ENCODE measurements at places on chromosomes 2 and 18.

DNA sequence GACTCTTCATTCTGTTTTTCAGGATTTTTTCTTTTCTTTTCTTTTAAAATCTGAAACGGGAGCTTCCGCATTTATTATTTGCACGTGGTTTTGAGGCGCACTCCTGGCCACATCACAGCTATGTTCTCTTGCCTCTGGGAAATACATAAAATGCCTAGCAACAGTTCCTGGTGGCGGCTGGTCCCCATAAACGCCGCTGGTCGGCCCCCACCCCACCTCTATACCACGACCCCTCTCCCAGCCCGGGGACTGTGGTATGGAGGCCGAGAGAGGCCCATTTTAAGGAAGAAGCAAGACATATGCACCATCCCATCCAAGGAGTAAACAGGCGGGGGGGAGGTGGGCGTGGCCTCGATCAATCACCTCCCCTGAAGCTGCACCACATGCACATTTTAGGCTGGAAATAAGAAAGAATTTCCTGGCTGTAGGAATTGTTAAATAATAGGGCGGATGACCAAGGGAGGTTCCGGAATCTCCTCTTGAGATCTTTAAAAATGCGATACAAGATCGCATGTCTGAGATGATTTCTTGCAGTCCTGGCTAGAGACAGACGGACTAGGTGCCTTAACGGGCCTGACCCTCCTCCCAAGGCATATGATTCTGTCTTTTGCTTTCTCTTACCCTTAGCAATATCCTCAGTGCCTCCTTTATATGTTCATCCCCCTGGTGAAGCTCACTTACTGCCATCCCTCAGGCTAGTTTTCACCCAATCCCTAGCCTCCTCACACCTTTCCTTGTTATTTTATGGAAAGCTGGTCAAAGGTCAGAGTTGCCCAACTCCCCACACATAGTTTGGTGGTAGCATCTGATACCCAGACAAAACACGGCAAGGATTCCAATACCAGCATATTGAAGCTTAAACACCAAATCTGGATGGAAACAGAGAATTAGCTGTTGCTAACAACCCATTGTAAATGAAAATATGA lies 82.4 kb downstream of the BCL2 start:
- no peak for DNase-seq

- DNase-seq = no peak
Observed at GRCh38 chr2:240687045-240687740, 4.5 kb upstream of the AQP12A start.

DNA sequence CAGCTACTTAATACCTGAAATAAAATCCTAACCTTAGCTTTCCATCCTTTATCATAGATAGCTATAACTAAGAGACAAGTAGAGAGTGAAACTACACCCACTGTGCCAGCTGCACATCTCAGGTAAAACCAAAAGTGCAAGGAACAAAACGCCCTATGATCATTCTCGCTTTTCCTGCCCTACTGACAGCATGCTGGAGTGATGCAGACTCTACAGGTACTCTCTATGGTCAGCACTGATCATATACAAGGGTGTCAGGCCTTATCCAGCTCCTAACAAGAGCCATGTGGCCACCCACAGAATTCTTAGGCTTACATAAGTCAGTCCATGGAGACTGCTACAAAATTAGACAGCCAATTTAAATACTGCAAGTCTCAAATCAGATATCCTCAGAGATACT lies 45.6 kb downstream of the REV1 start:
- DNase-seq = no peak

DNA sequence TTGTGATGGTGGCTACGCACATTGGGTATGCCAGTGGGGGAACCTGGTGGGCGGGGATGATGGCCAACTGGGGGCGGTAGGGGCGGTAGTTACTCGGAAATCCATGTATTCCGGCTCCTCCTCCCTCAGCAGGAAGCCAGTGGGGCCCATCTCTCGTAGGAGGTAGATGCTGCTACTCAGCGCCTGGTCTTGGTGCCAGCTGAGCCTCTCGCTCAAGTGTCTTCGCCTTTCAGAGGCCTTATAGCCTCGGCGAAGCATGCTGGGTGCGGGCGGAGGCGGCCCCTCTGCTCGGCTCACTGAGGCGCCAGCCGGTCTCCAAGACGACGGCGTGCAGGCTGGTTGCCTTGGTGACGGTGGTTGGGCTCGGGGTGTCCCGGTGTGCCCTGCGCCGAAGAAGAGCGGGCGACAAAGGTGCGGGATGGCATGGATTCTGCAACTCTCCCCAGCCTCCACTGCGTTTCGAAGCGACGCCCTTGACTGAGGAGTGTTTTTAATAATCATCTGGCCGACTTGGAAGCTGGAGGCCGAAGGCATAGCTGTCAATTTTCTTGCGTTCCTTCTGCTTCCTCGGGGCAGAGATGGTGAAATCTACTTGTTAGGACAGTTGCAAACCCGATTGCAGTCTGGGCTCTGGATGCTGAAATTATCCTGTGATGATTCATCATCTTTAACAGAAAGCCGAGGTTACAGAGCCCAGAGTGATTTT lies at the start of gene ZSWIM2:
TSS of gene ZSWIM2 (minus strand) at position 298 of the 706 bp plus-strand sequence. CDS start at position 258, 40 bp downstream.
- no peak for DNase-seq

GRCh38 chr2:46816151-46816845 lies 99.3 kb downstream of the MCFD2 start:
- DNase-seq = no peak

GRCh38 chr2:24721470-24721869 lies 71.7 kb downstream of the PTRHD1 start:
- no peak for DNase-seq

- DNase-seq = no peak
Observed at GRCh38 chr18:34281722-34282121, 57.0 kb upstream of the NOL4 start.

- DNase-seq = no peak
Observed at GRCh38 chr18:9764011-9764481, 55.9 kb downstream of the RAB31 start.

DNA sequence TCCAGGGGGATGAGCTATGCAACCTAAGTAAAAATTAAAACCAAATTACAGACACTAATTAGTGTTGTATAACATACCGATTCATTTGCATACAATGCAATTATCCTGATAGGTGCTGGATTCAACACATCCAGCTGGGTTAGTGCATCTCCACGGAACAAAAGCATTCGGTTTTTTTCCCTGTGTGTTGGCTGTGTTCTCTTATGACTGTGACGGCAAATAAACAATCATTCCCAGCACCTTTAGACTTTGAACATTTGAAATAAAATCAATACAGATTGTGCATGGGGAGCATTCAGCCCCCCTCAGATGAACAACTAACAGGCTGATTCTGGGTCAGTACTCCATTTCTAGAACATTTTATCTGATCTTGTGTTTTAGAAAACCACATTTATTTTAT lies 22.7 kb downstream of the FAM124B start:
- DNase-seq = no peak

DNA sequence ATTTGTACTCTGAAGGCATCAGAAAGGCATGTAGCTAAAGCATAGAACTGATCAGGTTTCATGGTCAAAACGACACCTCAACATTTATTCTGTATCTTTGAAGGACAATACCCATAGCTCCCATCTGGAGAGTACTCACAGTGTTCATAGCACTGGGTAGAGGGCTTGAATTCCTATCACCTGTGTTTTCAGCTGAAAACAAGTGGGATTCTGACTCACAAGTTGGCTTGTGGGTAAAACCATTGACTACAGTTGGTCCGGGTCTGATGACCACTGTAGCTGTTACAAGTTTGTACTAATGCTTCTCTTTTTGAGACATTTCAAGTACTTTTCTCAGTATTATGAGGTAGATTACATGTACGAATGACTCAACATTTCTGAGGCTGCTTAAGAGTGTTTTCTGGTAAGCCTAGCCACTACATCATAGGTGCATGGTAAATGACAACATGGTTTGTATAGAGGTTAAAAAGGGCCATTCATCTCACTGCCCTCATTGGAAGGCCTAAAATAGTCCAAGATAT lies 68.6 kb upstream of the PELI1 start:
- no peak for DNase-seq

- DNase-seq = no peak
Observed at GRCh38 chr2:26682155-26682554, 10.4 kb upstream of the KCNK3 start.

- no peak for DNase-seq
Observed at GRCh38 chr2:134952608-134953007, 34.0 kb downstream of the CCNT2 start.

DNA sequence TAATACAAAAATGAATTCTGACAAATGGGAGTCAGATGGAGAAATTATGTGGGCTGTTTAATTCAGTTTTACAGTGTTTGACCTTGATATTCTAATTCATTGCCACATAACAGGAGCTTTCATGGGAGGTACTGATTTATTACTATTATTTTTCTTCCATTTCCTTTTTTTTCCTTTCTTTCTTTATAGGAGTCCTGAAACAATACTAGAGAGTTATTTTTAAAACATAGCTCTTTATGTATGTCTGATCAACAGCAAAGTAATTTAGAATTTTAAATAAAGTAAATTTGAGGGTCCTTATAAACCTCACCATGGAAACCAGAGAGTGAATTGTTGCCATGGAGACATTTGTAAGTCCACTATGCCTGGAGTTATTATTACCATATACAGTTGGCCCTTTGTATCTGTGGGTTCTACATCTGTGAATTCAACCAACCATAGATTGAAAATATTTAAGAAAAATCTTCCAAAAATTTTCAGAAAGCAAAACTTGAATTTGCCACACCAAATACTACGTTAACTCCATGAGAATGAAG lies 40.9 kb upstream of the PPP4R1 start:
- DNase-seq = no peak

- no peak for DNase-seq
Observed at GRCh38 chr18:6370410-6370809, 44.3 kb downstream of the L3MBTL4 start.

DNA sequence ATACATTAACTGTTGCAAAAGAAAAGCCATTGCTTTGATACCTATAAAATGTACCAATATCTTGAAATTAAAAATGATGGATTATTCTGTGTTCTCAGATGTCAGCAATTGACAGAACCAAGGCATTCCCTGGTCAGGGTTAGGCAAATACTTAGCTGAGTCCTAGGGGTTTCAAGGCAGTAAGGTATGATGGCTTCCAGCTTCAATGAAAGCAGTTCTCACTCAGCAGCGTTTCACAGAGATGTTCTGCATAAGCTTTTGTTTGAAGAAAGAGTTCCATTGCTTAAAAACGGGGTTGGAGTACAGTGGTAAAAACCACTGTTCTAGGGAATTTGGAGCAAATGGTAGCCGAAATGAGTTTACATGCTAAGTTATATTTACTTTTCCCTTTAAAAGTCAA lies 17.0 kb upstream of the KANSL1L start:
- no peak for DNase-seq

GRCh38 chr2:183070942-183071844 lies 7.4 kb upstream of the DUSP19 start:
- no peak for DNase-seq

DNA sequence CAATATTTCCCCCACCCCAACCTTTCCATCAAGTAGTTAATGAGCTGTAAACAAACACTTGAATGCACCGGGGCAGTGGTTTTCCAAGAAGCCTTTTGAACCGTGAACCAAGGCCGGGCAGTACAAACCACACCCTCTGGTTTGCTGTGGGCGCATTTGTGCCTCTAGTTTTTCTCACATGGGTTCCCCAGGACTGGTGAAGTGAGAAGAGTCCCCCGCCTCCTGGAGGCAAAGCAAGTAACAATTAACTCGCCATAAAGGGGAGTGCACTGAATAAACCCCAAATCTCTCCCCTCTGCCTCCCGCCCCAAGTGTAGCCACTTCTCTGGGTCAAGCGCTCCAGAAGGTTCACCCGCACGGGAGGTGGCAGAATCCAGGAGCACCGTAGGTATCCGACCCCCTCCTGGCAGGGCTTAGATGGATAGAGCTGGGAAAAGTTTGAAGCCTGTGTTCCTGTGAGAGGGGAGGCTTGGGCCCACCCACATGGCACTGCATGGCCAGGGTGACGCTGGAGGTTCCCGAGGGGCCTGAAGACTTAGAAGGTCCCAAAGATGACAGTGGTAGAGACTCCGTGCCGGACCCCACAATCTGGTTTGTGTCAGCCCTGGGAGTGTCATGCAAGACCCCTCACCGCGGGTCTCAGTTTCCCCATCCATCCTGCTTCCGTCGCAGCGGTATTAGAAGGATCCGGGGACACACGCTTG lies 182.2 kb downstream of the SMAD2 start:
- no peak for DNase-seq

GRCh38 chr18:49725809-49726674 lies 87.3 kb downstream of the ACAA2 start:
- DNase-seq = no peak

- DNase-seq = no peak
Observed at GRCh38 chr2:217929757-217930707, 72.8 kb downstream of the TNS1 start.

- DNase-seq = no peak
Observed at GRCh38 chr2:166285215-166285614, 90.5 kb downstream of the SCN9A start.

GRCh38 chr2:188645986-188646385 lies 328.2 kb upstream of the COL3A1 start:
- peak; percentile 2 for DNase-seq

DNA sequence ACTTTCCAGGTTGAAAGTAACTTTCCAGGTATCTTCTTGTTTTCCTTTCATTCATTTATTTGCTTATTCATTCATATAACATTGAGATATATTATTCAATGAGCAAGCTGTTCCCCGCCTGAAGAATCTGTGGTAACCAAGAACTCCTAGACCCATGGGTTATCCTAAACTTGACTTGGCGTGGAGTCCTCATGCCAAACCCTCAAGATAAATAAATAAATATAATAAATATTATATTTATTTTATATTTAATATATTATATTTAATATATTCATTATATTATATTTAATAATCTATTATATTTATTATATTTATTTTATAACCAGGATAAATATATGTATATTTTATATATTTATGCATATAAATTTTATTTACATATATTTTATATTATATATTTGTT lies 674.8 kb downstream of the SUCLG1 start:
- DNase-seq = no peak

- DNase-seq = no peak
Observed at GRCh38 chr2:174046172-174046571, 81.0 kb upstream of the SP3 start.

DNA sequence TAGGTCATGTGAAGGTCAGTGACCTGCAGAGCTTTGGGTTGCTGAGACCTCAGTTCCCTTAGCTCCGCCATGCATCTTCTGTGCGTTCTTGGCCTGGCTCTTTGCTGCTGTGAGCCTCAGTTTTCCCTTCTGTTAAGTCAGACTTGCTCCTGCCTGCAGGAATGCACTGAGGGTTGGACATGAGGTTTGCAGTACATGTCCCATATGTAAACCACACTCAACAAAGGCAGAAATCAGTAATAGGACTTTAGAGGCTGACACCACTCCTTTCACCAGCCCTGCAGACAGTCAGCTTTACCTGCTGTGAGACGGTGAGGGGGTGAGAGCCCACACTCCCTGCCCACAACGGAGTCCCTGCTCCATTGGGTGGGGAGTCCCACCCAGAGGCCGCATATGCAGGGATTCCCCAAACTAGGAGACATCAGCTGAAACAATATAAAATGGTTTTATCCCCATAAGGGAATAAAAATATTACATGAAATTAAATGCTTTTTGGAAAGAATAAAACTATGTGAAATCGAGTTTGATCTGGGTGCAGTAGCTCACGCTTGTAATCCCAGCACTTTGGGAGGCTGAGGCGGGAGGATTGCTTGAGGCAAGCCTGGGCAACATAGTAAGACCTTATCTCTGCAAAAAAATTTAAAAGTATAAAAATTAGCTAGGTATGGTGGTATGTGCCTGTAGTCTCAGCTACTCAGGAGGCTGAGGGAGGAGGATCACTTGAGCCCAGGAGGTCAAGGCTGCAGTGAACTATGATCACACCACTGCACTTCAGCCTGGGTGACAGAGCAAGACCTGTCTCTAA lies 55.1 kb downstream of the MYO7B start:
- no peak for DNase-seq

- DNase-seq = peak; percentile 7
Observed at GRCh38 chr2:182682210-182682609, 33.8 kb upstream of the DNAJC10 start.

GRCh38 chr2:19753818-19754217 lies 148.0 kb downstream of the TTC32 start:
- no peak for DNase-seq
